SW480 (cell line): ENCODE measurements at places on chromosomes 2 and 18.

DNA sequence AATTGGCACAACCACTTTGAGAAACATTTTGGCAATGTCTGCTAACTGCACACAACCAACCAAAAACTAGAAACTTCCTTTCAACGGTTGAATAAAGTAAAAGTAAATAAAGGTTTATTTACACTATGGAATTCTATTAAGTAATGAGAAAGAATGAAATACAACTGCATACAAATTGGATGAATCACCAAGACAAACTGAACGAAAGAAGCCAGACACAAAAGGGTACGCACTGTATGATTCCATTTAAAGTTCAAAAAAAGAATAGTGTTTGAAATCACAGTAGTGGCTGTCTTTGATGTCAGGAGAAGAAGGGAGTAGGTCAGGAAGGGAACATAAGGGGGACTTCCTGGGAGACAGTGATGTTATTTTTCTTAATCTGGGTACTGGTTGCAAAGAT lies 46.5 kb upstream of the SULT1C3 start:
- DNase-seq, result no peak

DNA sequence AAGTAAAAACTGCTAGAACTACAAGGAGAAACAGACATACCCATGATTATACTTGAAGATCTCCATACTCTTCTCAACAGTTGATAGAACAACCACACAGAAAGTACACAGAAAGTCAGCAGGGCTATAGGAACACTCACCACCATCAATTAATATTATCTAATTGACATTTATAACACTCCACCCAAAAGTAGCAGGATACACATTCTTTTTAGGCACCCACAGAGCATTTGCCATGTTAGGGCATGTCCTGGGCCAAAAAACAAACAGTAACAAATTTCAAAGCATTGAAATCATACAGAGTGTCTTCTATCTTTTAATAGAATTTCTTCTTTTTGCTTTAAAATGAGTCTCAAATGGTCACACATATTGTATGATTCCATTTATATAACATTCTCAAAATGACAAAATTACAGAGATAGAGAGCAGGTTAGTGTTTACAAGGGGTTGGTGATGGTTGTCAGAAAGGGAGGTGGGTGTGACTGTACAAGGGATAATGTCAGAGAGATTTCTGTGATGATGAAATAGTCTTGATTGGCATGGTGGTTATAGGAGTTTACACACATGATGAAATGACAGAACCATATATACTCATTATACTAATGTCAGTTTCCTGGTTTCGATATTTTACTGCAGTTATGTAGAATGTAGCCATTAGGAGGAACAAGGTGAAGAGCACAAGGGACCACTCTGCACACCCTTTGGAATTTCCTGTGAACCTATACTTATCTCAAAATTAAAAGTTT lies 82.8 kb downstream of the NCK2 start:
- DNase-seq, result no peak

- DNase-seq, result no peak
These were observed 132.0 kb downstream of the INHBB start for GRCh38 chr2:120477831-120478481.

DNA sequence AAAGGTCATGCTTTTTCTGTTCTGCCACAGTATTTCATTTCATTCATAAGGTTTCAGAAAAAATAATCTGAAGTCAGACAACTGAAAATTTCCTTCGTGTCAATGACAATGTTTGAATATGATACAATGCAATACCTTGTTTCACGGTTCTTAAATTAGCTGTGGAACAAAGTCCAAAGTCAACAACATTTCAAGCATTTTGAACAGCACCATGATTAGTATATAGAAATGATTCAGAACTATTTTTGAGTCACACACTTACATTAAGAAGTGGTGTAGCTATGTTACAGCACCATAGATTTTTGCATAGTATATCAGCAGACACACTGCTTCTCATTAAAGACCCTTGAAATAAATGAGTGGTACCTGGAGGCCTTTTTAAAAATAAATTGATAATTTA lies 178.3 kb upstream of the DSEL start:
- no peak for DNase-seq

DNA sequence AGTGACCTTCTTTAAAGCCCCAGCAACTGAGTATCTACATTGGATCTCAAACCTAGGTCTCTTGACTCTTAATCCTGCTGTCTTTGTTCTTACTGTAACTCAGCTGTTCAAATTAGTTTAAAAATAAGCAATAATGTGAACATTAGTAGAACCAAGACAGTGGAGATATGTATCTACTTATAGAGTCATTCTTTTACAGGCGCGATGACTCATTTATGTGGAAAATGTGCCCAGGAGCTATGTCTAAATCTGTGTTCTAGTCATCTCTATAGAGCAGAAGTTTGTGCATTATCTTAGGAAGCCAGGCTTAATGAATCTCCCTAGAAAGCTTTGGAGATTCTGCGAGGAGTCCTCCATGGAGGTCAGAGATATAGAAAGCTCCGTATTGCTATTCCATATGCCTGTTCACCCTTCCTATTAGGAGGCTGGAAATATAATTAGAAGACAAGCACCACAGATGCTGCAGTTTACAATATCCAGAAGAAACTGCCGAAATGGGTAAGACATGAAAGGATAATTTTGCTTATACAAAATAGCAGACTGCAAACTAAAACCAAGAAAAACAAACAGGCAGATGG lies 211.6 kb downstream of the TRIB2 start:
- no peak for DNase-seq

GRCh38 chr18:56541793-56542192 lies 96.6 kb downstream of the TXNL1 start:
- DNase-seq, result no peak

- DNase-seq, result peak; percentile 35
These were observed 10.5 kb upstream of the SLC1A4 start for GRCh38 chr2:64978514-64979268.

DNA sequence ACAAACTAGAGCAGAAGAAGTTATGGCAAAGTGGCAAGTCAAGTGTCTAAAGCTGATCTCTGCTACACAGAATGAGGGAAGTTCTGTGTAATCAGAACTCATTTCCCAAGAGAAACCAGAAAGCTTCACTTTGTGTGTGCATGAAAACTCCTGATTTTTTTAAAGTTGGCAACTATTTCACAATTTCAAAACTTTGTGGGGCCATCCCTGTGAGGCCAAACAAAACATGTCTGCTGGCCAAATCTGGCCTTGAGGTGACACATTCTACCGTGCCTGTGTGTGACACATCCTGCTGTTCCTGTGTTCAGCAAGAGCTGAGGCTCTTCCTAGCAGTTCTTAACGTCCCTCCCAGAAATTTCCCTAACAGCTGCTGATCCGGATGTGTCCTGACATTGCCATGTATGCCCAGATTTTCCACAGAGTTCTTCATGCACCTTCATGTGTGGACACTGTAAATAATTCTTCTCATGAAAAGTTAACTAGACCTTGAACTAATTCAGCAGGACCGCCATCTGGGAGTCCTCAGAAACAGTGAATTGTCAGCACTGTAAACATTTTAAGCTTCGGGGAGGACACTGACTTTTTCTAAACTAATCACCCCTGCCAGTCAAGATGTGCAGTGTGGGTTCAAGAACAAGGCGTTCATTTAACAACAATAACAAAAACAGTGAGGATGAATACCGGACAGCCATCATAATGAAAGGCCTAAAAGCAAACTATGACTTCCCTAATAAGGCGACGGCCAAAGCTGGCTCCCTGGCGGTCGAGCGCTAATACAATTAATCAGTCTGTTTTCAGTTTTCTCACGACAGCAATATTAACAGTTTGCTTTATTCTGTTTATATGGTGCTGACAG lies 99.0 kb downstream of the PLEKHM3 start:
- no peak for DNase-seq

DNA sequence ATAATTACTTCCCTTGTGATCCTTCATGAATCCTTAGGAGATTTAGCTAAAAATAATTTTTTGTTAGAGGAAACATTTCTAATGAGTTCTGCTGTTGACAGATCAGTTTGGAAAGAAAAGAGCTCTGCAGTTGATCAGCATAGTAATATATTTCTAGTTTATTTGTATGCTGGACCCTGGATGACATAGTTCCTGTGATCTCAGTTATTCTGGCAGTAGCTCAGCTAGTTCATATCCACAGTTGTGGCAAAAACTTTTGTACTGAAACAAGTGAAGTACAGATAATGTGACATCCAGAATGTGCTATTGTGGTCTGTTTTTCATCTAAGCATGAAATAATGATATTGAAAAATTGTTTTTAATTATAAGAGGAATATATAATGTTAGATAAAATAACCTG lies 33.7 kb downstream of the ABI2 start:
- DNase-seq, result no peak

DNA sequence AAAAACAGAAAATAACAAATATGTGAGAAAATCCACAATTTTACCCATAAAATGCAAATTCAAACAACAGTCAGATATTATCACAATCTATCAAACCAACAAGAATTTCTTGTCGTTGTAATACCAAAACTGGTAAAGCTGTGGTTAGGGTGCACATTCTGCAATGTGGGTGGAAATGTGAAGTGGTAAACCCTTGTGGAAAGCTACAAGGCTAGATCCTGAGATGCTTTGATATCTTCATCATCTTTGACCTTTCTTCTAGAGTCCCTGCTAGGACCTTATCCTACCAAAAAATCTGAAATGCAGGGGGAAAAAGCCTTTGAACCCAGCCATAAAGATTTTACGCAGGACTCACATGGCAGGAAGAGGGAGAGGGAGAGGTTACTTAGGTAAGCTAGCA lies 17.2 kb upstream of the ATG16L1 start:
- DNase-seq, result no peak

GRCh38 chr2:217551252-217551899 lies 451.4 kb downstream of the TNS1 start:
- DNase-seq, result peak; percentile 85

GRCh38 chr2:62147610-62148301 lies 48.2 kb upstream of the B3GNT2 start:
- DNase-seq, result no peak

DNA sequence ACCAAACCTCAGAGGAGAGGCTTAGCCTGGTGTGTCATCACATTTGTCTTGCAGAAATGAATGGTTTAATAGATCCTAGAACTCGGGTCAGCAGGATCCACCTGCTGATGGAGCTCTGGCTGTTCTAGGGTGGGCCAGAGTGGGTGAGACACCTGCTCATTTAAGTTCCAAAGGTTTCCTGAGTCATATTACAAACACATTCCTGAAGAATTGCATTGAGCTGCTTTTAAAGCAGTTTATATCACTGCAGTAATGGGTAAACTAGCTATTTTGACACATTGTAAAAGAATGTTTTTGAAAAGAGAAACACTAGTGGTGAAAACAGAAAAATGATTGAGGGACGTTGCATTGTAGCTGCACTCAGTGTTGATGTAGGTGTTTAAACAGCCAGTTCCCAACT lies 175.3 kb upstream of the TCF4 start:
- DNase-seq, result peak; percentile 28

- no peak for DNase-seq
These were observed 307.5 kb upstream of the REG3G start for GRCh38 chr2:78718024-78718423.

GRCh38 chr2:126978333-126978732 lies 79.6 kb downstream of the TEX51 start:
- DNase-seq, result no peak

- DNase-seq, result peak; percentile 5
These were observed 87.1 kb upstream of the LYPD1 start for GRCh38 chr2:132757002-132757589.

GRCh38 chr2:183037074-183037552 lies 1.1 kb downstream of the NCKAP1 start:
- peak; percentile 41 for DNase-seq

DNA sequence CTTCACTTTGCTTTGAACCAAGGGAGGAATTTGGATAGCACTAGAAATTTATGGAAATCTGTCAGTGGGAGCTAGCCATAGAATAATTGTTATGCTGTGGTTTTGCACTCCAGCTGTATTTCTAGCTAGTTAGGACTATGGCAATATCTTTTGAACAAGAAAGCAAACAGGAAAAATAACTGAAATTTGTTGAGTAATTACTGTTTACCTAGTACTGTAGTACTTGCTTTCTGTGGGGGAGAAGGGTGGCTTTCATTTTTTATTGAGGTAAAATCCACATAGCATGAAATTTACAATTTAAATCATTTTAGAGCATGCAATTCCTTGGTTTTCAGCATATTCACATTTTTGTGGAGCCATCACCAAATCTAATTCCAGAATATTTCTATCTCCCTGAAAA lies 28.4 kb downstream of the MBD5 start:
- no peak for DNase-seq

DNA sequence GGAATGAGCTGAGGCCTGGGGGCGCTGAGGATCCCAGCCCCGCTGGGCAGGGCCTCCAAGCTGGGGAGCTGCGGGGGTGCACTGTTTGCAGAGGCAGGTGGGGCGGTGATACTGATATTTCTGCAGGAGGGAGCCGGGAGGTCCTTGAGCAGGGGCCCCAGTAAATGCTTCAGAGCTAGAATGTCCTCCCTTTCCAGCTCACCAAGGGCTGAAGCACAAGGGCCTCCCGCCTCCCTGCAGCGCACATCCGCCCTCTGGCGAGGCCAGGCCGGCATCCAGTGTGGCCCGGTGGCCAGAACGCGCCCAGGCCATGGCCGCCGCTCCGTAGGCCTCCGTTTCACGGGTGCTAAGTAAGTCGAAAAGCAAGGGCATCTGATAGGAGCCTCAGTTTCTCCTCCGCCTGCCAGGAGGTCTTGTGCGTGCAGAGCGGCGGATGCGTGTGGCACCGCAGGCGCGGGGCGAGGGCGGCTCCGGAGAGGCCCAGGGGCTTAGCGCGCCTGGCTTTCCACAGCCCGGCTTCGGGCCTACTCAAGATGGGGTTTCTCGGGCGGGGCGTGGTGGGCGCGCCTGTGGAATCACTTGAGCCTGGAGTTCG lies 29.5 kb upstream of the CHMP1B start:
- no peak for DNase-seq

DNA sequence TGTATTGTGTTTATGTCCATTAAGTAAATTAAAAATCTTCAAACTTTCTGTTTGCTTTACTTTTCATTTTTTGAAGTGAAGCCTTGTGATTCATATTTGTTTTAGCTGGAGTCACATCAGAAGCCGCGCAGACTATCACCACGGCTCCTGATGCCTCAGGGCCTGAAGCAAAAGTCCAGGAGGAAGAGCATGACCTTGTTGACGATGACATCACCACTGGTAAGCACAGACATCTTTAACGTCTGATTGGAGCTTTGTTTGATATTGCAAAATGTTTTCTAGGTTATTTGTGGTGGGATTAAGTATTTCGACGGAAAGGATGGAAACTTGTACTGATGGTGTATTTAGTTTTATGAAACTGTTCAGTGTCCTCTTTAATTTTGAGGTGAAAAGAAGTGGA lies 164.8 kb downstream of the WDR7 start:
- DNase-seq, result no peak

GRCh38 chr2:158717366-158718195 lies 77.5 kb upstream of the DAPL1 start:
- no peak for DNase-seq

DNA sequence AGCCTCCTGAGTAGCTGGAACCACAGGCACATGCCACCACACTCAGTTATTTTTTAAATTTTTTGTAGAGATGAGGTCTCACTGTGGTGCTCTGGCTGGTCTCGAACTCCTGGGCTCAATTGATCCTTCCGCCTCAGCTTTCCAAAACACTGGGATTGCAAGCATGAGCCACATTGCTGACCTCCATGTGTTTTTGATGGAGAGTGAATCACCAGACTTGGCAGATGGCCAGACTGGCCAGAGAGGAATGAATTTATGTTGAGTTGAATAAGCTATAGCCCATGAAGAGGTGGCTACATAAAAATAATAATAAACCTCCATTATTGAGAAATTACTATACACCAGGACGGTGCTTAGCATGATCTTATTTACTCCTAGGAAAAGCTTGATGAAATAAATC lies 91.5 kb downstream of the MREG start:
- DNase-seq, result no peak
